Fibroblast of the aortic adventitia (primary cell): ENCODE measurements at places on chromosomes 5 and 9.
A peak's percentile ranks its signal among the peaks of the same experiment; 100 is the strongest.

DNA sequence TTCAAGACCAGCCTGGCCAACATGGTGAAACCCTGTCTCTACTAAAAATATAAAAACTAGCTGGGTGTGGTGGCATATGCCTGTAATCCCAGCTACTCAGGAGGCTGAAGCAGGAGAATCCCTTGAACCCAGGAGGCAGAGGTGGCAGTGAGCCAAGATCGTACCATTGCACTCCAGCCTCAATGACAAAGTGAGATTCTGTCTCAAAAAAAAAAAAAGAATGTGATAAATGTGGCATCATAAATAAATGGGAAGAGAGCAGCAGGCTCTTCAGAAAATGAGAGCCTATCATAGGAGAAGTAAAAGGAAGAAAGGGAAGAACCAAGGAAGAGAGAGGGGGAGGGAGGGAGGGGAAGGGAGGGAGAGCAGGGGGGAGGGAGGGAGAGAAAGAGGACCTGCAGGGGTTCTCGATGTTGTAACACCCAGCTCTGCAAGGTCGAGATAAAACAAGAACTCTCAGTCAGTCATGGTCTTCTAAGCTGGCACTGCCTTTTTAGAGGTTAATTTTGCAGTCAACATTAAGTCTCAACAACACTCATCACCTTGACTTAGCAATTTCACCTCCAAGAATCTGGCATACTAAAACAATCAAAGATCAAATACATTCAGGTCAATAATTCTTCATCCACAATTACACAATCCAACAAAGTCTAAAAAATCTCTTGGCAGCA, 68.7 kb upstream of the SIMC1 start:
- no peak for DNase-seq

DNA sequence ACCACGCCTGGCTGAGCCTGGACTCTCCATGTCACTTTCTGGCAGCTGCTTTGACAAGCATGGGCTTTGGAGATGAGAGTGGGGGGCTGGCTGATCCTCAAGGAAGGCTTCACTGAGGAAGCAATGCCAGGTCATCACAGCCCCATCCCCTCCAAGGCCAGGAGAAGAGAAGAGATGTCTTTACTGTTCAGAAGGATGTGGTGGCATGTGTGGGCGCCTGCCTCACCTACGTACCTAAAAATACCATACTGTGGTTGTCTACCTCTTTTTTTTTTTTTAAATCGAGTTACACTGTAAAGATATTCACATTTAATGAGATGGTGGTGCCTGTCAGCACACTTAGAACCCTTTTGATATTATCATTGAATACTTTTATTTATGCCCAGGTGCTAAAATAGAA, 26.4 kb upstream of the CTNNA1 start:
- DNase-seq = no peak

DNA sequence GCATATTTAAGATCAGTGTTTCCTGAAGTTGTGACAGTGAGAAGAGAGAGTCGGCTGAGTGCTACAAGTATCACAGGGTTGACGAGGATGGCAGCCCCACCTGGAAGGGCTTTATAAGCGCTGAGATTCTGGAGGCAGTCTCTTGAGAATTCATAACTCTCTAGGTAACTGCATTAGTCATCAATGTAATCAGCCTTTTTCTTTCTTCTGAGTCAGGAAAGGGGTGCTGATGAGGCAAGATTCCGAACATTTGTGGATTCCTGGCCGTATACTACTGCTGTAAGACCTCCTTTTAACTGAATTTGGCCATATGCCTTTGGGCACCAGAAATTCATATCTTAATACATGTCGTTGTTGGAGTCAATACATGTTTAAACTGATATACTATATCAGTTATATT, 6.6 kb upstream of the RNF20 start:
- peak; percentile 11 for DNase-seq

DNA sequence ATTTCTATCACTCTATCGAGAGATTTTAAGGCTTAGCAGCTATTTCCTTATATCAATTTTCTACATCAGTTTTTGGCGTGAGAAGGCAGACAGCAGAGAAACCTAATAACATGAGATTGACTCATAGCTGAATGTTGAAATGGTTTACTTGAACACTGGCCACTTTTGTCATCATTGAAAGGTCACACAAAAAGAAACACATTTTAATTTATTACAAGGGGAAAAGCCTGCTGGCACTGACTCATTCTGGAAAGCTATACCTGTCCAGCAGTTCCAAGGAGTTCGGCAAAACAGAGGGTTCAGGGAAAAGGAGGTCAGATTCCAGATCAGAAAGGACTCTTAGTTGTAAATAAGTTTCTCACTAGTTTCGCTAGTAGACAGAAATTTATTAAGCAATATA, 566.4 kb downstream of the DNAH5 start:
- DNase-seq = peak; percentile 49

DNA sequence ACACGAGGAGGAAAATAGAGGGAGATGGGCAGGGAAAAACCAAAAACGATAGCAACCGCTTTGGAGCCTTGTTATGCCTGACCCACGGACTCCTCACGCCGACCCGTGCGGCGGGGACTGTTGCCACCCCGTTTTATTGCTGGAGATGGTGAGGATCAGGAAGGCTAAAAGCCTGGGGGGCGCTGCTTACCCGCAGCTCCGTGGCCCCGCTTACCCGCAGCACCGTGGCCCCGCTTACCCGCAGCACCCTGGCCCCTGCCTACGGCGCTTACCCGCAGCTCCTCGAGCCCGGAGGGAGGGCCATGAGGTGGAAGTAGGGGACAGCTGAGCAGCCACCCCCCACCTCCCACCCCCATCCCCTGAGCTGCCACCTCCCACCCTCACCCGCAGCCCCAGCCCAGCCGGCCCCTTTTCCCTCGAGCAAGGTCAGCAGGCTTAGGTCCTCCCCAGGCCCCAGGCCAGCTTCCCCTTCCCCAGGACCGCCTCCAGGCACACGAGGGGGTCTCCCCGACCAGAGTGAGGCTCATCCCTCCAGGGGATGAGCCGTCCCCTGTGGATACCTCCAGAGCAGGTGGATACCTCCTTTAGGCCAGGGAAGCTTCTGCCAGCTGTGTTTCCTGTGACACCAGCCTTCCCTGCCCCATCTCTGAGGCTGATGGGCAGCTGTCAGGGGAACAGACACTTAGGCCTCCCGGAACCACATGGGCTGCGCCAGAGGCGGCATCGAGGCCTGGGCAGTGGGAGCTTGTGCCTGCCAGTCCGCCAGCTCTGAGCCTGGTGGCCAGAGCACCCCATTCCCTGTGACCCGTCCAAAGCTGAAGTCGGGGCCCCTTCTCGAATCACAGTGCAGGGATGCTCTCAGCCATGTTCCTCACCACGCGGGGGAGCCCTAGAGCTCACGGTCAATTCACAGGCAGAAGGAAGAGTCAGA, 92.3 kb downstream of the LMX1B start:
- DNase-seq = peak; percentile 16

DNA sequence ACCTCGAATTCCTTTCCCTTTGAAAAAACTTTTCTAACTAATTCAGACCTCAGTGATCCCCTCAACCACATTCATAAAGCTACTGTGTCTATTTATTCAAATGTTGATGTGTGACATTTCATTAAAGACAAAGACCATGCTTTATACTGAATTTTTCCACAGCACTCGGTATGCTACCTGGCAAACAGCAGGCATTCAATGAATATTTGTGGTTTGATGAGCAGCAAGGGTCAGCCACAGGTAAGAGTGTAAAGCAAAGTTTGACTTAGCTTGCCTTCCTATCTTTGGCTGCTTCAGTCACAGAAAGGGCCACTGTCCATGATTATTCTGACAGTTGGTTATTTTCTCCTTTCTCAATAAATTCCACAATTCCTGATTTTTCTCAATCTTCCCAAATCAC, 5.1 kb upstream of the CDC42SE2 start:
- no peak for DNase-seq

DNA sequence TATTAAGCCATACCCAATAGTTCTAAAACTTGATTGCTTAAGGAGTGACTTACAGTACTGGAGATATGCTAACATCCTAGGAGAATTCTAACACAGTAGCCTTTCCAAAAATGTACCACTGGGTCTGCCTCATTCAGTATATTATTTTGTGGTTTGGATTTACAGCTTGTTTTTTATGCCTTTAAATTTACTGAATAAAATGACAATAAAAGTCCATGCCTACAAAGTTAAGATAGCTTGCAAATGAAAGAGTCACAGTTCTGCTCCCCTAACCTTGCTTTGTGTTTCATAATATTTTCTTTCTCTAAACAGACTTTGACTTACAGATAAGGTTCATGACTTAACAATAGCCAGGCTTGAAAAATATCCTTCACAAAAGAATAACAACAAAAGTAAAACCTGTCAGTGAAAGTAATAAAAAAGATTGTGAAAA, 951.1 kb upstream of the NUDT12 start:
- DNase-seq = peak; percentile 47

- DNase-seq = no peak
These were observed 172.2 kb downstream of the APBA1 start for GRCh38 chr9:69499959-69500358.

GRCh38 chr5:149011084-149011483, 51.8 kb downstream of the SH3TC2 start:
- peak; percentile 46 for DNase-seq

DNA sequence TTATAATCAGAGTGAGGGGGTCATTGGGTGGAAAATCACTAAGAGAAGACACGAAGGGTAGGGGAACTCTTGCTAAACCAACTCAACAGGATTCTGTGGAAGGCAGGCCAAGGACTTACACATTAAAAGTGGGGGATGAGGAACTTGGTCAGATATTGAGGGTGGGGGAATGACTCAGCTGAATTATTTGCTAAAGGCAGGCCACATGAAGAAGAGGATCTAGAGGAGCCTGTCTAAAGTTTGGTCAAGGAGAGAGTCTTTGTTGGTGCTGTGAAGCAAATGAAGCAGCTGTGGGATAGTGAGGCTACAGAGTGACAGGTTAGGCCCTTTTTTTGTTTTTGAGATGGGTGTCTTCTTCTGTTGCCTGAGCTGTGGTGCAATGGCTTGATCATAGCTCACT, 63.9 kb upstream of the SPRY4 start:
- DNase-seq = peak; percentile 20

- peak; percentile 26 for DNase-seq
These were observed 43.4 kb upstream of the KIAA1958 start for GRCh38 chr9:112443200-112443599.

- DNase-seq = no peak
These were observed 2.4 kb downstream of the MACIR start for GRCh38 chr5:103260951-103261350.

DNA sequence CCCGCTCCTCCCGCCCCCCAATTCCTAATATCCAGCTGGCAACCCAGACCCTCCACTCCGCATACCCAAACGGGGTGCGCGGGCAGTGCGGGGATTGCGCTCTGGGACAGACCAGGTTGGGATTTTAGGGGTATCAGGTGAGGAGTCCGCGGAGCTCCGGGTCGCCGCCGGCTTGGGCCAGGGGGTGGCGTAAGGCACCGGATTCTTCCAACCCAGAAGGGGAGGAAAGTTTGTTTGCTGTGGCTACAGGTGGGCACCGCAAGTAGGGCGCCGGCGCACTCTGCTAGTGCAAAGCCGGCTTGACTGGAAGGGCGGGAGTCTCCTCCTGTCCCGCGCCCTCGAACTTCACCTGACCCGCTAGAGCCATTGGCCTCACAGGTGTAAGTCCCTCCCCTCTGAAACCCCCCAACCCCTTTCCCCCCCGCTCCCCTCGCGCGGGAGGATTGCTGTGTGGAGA, 709 bp downstream of the IQGAP2 start:
- DNase-seq = no peak

DNA sequence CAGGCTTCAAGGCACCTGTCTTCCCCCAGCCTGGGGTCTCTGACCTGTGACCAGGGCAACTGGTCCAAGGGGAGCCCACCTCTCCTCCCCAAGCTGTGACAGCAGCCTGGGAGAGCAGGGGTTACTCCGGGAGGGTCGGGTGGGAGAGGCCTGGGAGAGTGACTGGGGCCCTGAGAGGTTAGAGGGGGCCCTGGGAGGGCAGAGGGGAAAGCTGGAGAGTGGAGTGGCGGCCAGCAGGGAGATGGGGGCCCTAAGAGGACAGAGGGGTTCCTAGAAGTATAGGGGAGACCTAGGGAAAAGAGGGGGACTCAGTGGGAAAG, 302 bp downstream of the LCN9 start:
- no peak for DNase-seq

DNA sequence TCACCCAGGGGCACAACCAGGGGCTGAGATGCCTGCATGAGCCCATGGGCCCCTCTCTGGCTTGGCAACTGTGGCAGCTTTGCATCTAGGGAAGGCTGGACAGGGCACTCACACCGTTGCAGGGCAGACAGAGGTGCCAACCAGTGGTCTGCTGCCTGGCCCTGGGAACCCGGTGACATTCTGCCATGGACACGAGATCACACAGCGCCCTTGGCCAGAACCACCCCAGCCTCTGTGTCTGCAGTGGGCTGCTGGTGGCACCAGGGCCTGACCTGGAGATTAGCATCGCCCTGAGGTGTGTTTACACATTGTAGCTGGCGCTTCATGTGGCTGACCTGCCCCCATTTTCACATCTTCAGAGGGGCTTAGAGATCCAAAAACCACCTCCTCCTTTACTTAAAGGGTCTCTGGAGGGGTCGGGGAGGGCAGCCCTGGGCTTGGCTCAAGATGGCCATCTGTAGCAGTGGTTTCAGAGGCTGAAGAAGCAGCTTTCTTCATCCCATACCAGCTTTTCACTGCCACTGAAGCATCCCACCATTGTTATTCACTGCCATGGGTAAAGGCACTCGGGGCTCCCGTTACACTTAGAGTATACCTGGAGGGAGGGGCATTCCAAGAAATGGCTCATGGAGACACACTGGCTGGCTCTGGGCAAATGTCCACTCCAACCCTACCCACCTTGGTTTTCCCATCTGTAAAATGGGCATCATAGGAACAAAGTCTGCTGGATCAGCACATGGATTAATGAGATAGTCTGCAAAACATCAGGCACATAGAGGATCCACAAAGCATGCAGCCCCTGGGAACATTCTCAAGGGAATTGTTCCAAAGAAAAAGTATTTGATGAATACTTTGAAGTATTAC, 11.4 kb downstream of the DCANP1 start:
- DNase-seq = no peak

DNA sequence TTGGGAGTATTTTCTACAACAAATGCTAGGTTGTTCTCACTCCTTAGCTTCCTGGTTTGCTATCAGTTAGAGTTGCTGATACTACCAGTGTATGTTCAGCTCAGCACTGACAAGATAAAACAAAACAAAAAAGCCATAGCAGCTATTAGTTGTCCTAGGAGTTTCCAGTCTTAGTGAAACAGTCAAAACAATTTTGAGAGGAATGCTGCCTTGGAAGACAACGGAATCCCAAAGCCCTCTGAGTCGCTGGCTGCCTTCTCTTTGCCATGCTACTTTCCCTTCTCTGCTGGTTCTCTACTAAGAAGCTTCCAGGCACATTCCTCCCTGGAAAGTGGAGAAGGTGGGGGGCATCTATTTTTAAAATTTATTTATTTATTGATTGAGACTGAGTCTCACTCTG, 5.4 kb upstream of the CREBRF start:
- peak; percentile 31 for DNase-seq

DNA sequence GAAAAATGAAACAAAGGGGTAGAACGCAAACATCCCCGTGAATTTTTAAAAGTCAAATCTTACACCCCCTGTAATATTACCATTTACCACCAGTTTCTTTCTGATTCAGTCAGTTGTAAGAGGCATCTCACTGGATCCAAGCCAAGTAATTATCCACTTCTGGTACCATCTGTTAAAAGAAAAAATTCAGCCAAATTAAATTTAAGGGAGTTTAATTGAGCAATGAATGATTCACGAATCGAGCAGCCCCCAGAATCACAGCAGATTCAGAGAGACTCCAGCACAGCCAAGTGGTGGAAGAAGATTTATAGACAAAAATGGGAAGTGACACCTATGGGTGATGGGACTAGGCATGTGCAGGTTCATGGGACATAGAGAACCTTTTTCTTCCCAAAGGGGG, 29.9 kb upstream of the MTMR12 start:
- no peak for DNase-seq
